Smooth muscle cell of the pulmonary artery (primary cell): ENCODE measurements at places on chromosomes 3 and 15. TPM values are rescaled to one million over a fixed set of nuclear protein-coding genes. Genes with fewer than 3 reads are reported as not detected.

FOXB1 gene
- total RNA-seq, result not detected in 2 replicates

GNAT1 gene
- total RNA-seq, result not detected in 2 replicates

CRYBG3 gene
- total RNA-seq, result 37.6 and 37.7 TPM in 2 replicates

ATP6V1A gene
- total RNA-seq, result 105 and 107 TPM in 2 replicates

CCR8 gene
- not detected in 2 replicates for total RNA-seq

TASOR gene
- 68.7 and 93.8 TPM in 2 replicates for total RNA-seq

FHIT gene
- total RNA-seq, result 1.0 and 1.3 TPM in 2 replicates

CP gene
- total RNA-seq, result 16.1 and 42.1 TPM in 2 replicates

ALDH1A3 gene
- total RNA-seq, result 7.4 and 31.0 TPM in 2 replicates

HIGD1A gene
- 88.6 and 93.4 TPM in 2 replicates for total RNA-seq
